ENCODE measurements at places on chromosomes 6 and 20. TPM values are rescaled to one million over a fixed set of nuclear protein-coding genes. Genes with fewer than 3 reads are reported as not detected.
A peak's percentile ranks its signal among the peaks of the same experiment; 100 is the strongest.

GRCh38 chr6:165077876-165078275 is 231.5 kb downstream of the C6orf118 start:
- no peak for DNase-seq

GRCh38 chr6:120384671-120385070 is 949.6 kb downstream of the TBC1D32 start:
- no peak for DNase-seq

- peak; percentile 47 for DNase-seq
Observed at GRCh38 chr20:1286267-1287024, 20.4 kb downstream of the SNPH start.

DNA sequence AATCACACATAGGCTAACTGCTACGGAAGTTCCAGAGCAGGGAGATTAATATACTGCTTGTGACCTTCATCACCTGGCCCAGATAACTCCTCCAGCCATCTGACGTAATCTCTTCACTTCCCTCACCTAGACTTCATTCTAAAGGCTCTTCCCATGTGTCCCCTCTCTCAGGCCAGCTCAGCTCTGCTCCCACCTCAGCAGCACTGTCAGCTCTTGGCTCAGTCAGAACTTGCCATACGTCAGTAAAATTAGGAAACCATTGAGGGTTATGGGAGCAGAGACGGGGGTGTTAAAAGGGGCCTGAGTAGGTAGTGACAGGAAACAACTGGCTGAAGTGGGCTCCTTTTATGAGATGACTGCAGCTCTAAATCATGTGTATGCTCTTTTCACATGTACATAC is 101.5 kb downstream of the KIF6 start:
- no peak for DNase-seq

The EPPIN gene
- total RNA-seq = not detected

The PSORS1C2 gene
- total RNA-seq = not detected

DNA sequence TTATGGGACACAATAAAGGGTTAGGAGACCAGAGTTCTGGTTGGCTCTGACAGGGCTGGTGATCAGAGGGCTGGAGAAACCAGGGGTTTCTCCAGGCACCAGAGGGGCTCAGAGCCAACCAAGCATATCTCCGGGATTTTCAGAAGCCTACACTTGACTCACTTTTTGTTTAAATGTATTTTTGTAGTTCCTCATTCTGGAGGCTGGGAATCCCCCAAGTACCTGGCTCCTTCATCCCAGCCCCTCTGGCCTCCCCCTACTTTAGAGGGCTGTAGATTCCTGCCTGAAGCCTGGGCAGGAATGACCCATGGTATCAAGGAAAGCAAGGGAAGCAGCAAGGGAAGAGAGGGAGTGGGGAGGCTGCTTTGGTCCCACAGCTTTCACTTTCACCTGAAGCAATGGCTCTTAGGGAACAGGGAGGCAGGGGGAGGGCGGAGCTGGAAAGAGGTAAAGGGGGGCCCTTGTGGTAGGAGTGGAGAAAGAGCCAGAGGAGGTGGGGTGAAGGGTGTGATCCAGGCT is 973 bp downstream of the CD40 start:
- peak; percentile 47 for DNase-seq

DNA sequence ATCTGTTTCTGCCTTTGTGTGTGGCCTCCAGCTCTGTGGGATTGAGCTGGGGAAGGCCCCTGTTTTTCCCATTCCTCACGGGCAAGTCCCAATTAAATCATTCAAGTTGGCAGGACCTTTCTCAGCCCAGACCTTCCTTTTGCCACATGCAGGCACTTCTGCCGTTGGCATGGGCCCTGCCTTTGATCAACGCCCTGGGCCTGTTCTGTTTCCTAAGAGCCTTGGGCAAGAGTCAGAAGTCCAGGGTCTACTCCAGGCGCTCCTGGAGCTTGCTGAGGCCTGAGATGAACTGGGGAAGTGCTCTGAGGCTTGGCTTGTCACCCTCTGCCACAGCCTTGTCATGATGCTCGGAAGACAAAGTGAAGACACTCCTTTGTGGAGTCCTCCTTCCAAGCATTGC is 7.1 kb downstream of the IP6K3 start:
- DNase-seq = no peak

DNA sequence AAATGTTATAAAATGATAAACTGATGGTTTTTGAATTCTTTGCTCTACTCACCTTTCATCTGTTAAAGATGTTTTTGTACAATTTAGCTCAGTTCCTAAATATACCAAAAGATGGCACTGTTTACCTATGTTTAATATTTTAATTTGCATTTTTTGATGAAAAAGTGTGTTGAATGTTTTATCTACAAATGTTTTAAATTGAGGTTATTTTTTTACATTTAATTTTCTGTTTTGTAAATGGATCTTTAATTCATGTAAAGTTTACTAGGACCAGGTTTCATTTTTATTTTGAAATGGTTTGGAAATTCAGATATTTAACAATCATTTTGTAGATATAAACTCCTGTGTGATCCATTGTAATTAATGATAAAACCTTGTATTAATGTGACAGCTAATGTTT is 30.0 kb downstream of the CDKAL1 start:
- no peak for DNase-seq

DNA sequence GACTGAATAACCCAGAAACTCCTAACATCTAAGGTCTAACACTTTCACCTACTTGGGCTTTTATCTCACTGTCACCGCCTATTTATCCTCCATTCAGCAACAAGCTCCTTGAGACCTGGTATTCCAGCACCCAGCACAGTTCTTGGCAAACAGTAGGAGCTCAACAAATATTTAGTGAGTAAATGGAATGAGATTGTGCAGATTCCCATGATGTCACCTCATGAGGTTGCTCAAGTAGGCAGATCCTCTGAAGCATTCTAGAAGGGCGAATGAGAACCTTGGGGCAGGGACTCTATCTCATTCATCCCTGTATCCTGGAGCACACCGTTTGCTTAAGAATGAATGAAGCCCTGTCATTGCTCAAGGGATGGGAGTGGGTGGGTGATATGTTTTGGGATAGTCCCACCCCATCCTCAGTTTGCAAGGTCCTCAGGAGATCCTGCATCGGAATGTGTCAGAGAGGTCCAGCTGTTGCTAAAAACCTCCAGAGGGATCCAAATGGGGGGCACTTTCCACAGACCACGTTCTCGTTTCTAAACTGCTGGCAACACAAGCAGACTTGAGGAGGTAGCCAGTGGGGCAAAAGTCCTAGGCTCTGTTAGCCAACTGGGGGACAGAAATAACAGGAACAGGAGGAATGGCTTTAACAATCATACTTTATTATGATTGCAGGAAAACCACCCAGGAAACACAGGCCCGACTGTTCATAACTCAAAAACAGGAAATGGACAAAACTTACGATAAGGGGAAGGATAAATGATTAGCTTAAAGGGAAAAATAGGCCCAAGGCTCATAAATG is 42.0 kb downstream of the EDN1 start:
- no peak for DNase-seq

The RING1 gene
- total RNA-seq = 32.6 TPM

DNA sequence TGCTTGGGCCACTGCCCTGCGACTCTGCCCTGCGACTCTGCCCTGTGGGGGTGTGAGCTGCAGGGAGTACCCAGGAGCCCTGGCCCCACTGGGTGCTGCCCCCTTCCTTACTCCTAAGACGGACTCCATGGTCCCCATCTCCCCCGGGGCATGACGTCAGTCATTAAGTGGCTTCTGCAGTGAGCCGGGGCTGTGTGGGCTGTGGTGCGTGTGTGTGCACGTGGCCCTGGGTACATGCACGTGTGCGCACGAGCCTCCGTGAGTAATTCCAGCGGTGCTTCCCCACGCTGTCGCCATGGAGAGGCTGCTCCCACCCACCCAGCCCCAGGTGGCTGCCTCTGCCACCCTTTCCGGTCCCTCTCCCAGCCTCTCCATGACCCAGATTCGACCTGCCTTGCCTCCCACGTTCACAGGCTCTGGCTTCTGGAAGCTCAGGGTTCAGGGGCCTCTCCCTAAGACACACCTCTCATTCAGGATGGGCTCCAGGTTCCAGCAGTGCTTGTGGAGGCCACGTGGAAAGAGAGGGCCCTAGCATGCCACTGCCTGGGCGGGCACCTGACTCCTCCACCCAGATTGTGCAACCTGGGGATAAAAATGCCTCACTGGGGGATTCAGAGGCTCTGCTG is 88.3 kb downstream of the DLGAP4 start:
- no peak for DNase-seq

DNA sequence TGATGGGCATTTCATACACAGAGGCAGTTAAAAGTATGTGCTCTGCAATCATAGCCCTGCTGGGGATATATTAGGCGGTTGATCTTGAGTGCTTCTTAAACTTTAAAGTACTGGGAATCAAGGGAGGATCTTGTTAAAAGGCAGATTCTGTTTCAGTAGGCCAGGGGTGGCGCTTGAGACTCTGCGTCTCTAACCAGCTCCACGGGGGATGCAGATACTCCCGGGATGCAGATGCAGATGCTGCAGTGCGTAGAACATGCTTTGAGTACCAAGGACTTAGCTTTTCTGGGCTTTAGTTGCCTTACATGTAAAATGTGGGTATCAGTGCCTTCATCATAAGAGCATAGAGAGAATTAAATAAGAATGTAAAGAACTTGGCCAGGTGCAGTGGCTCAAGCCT is 44.4 kb upstream of the ENPP5 start:
- DNase-seq = no peak

DNA sequence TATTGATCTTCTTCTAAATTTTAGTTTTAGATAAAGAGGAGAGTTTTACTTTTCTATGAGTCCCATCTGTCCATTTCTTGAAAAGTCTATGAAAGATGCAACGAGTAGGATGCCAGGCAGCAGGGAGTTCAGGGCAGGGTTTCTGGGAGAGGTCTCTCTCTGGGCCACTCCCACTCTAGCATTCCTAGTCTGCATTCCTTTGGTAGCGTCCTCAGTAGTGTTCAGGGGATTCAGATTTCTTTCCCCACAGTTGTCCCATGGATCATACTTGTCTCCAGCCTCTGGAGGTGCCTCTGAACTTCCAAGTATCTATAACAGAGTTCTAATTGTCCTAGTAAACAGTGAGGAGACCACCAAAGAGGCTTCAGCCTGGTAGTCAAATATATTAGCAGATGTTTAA is 225.3 kb downstream of the RIMS1 start:
- DNase-seq = no peak

DNA sequence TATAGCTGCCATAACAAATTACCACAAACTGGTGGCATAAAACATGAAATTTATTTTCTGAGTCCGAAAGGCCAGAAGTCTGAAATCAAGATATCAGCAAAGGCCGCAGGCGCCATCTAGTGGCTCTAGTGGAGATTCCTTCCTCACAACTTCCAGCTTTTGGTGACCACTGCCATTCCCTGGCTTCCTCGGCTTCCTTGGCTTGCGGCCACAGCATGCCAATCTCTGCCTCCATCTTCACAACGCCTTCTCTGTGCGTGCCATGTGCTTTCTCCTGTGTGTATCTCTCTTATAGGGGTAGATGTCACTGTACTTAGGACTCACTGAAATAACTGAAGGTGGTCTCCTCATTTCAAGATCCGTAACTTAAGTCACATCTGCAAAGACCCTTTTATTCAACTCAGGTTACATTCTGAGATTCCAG is 5.4 kb upstream of the PLAGL1 start:
- peak; percentile 92 for DNase-seq

The CYP24A1 gene
- not detected for total RNA-seq

- DNase-seq = no peak
Observed at GRCh38 chr6:16698162-16698533, 63.1 kb downstream of the ATXN1 start.

GRCh38 chr20:51461306-51461705 is 81.2 kb downstream of the NFATC2 start:
- no peak for DNase-seq

The SYCP2 gene
- 2.2 TPM for total RNA-seq

The PRR18 gene
- 1.0 TPM for total RNA-seq

The NDUFAF4 gene
- 49.3 TPM for total RNA-seq

DNA sequence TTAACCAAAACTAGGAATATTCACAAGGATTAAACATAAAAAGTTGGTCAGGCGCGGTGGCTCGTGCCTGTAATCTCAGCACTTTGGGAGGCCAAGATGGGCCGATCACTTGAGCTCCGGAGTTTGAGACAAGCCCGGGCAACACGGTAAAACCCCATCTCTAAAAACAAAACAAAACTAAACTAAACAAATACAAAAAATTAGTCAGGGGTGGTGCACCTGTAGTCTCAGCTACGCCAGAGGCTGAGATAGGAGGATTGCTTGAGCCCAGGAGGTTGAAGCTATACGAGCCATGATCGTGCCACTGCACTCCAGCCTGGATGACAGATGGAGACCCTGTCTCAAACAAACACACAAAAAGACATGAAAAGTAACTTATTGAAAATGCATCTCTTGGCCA is 3.2 kb downstream of the PSORS1C2 start:
- DNase-seq = no peak

DNA sequence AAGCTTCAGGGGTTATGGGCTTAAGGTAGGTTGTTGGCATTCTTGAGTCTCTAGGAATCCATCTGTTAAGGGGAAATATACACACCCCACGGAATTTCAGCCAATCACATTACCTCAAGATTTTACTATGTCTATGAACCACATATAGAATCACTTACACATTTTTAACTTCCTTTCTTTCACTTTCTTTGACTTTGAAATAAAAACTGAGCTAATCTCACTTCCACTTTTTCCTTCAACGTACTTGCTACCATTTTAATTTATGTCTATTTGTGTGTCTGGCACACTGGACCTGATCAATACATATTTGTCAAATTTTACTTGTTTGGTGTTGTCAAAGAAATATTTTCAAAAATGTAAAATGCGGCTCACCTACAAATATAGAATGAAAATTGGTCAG is 545.4 kb upstream of the JAG1 start:
- no peak for DNase-seq

- DNase-seq = no peak
Observed at GRCh38 chr6:118718297-118718696, 66.9 kb upstream of the CEP85L start.

GRCh38 chr6:9576521-9576920 is 838.4 kb downstream of the TFAP2A start:
- DNase-seq = no peak

DNA sequence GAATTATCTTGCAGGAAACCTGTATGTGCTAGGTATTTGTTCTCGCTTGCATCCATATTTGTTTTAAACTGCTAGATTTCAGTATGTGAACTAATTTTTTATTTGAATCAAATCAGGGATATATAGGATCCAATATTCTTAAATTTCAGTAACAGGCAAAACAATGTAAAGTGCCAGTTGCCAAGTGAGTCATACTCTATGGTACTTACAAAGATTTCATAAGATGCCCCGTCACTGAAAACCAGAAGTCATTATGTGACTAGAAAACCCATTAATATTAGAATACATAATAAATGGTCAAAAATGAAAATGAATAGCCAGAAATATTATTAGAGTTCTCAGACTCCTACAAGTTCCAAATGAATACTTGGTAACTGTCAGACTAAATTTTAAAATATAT is 481.2 kb downstream of the TFAP2A start:
- DNase-seq = no peak

Data from mesenteric fat pad (tissue), 1 donor.